ENCODE measurements at places on chromosomes 6 and 20. TPM values are rescaled to one million over a fixed set of nuclear protein-coding genes. Genes with fewer than 3 reads are reported as not detected.

GRCh38 chr6:99016355-99016754, 68.6 kb upstream of the FBXL4 start:
- no peak for DNase-seq

The GLO1 gene
- polyA plus RNA-seq: 103 TPM

GRCh38 chr20:44805335-44805978, 4.9 kb downstream of the RIMS4 start:
- no peak for DNase-seq

GRCh38 chr6:3467996-3468395, 11.1 kb upstream of the SLC22A23 start:
- DNase-seq: no peak
